ENCODE measurements at places on chromosomes 4 and X.

DNA sequence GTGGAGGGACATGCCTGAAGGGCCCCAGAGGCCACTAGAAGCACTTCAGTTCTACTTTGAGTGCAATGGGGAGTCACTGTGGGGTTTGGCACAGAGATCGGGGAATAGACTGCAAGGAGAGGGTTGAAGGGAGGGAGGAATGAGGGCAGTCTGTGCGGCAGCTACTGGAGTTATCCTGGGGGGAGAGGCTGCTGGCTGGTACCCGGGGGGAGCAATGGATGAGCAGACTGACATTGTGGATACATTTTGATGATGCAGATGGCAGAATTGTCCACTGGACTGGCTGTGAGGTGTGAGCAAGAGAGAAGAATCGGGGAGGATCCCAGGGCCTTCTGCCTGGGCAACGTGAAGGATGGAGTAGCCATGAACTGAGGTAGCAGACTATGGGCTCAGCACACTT lies 2.8 kb upstream of the MAMLD1 start:
- DNase-seq = no peak

DNA sequence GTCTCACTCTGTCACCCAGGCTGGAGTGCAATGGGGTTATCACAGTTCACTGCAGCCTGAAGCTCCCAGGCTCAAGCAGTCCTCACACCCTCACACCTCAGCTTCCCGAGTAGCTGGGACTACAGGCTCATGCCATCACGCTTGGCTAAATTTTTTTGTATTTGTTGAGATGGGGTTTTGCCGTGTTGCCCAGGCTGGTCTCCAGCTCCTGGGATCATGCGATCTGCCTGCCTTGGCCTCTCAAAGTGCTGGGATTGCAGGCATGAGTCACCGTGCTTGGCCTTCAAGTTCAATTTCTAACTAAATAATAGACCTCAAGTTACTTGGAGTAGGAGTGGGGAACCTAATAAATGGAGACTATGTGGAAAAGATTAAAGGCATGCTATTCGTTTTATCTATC lies 48.9 kb downstream of the MND1 start:
- DNase-seq = no peak

GRCh38 chrX:23103546-23103945 lies 103.8 kb downstream of the DDX53 start:
- no peak for DNase-seq

DNA sequence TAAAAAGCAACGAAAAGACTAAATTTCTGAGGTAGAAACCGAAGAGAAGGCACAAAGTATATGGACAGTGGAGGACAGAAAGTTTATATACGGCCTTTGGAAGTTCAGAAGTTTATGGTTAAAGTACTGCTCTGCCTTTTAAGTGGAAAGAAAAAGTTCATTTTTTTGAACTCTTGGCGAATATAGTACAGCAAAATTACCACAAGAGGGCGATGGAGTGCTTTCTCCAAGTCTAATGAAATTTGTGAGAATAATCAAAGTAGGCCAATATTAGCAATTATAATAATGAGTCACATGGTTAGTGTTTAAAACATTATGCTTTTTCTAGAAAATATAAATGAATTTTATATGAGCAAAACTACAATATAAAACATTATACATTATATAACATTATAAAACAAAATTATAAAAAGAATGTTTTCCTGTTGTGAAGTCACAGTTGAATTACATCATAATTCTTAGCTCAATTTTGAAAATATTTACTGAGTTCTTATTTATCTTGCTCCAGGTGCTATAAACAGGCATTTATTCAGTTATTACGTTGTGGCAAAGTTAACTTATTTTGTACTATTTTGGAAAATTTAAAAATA lies 136.2 kb upstream of the BMPR1B start:
- no peak for DNase-seq

GRCh38 chr4:876780-877179 lies 50.9 kb upstream of the CPLX1 start:
- peak; percentile 9 for DNase-seq

DNA sequence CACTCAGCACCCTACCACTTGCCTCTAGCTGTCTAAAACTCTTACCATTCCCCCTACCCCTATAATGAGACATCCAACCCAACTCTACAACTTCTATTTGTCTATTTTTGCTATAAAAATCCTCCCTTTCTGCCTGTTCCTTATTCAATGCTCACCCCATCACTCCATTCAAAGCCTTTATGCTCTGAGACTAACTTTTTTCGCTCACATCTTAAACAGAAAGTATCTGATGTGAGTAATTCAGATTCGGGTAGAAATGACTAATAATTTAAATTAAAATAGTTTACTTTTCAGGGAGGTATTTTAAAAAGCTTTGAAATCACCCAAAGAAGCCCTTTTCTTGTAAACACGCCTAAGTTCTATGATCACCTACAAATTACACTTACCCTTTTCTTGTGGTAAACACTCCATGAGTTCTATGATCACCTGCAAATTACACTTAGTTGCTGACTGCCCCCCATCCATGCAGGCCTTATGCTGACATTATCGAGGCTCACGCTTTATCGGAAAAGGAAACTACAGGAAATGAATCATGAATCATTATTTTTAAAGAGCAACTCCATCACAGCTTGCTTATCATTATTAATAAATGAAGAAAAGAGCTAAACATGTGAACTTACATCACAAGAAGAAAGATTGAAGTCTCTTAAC lies 168.7 kb upstream of the PPP1R2C start:
- DNase-seq = no peak

DNA sequence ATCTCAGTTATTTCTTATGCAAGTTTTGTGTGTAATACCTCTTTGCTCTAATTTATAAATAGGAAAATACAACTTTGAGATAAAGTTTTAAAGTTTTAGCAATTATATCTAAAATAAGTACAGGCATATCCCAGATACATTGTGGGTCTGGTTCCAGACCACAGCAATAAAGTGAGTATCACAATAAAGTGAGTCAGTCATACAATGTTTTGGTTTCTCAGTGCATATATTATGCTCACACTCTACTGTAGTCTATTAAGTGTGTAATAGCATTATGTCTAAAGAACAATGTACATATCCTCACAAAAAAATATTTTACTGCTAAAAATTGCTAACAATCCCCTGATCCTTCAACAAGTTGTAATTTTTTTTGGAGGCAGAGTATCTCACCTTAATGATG lies 49.2 kb downstream of the ANAPC10 start:
- no peak for DNase-seq

DNA sequence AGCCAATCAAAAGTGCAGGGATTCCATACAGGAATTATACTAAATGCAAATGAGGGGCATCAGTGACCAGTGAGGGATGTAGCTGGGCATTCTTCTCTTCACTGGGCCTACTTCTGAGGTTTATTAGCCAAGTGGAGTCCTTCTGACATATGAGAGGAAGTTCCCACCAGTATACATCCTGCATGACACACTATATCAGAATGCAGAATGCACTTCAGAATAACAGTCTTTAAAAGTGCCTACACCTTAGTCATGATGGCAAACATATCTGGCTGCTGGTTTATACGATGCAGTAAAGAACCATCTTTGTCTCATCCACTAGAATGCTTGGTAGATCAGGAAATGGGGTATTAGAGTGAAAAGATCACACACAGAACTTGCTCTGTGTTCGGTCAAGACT lies 180.3 kb upstream of the PPARGC1A start:
- no peak for DNase-seq

DNA sequence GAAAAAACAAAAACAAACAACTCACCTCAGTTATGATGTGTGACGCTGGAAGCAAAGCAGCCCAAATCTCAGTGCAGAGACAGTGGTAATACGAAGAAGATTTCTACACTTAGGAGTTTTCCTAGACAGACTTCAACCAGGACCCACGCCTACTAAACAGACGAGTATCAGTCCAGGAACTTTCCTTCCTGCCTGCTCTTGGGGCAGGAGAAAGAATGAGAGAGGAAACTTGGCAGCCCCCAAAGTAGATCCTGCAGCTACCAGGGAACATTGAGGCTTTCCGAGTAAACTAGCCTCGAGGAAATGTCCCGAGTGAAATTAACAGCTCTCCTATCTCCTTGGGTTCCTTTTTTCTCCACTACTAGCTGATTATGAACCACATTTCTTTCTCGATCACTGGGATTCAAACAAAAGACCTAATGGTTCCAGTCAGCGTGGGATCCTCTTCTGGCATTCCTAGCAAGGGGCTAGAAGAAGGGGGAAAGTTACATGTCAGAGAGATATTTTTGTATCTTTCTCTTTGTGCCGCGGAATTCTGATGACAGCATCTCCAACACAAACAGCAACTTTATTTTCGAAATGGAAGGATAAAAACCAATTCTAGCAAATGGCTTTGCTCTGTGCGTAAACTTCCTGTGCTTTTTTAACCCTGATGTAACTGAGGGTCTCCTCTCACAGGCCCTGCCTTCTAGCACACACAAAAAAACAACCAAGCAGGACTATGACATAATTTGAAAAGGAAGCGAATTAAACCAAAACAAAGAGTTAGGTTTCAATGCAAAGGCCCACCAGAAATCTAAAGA lies 53.2 kb downstream of the PPM1K start:
- no peak for DNase-seq

All from iPS DF 6.9 (cell line).